Cerebellar nuclear complex (tissue), 1 donor: ENCODE measurements at places on chromosomes 13 and 19.

- no peak for DNase-seq
Measured at GRCh38 chr19:4304538-4305256, at the start of gene FSD1. TSS of gene FSD1 (plus strand) at chr19:4304598. CDS start at chr19:4304747, 149 bp downstream.

DNA sequence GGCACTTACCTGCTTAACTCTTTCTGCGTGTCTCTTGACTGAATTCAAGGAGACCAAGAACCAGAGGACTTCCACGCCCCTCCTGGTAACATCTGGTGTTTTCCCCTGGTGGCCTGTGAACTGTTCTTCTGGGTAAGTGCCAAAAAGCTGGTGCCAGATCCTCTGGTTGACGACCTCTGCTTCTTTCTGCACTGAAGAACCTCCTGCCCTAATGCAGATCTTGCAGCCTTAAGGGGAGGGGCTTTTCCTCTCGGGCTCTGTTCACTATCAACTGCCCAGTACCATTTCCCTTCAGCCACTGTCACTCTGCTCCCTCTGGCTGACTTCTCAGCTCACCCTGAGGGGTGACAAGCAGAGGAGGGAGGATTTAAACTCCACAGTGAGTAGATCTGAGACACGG is 6.1 kb upstream of the ERVV-1 start:
- DNase-seq: no peak

DNA sequence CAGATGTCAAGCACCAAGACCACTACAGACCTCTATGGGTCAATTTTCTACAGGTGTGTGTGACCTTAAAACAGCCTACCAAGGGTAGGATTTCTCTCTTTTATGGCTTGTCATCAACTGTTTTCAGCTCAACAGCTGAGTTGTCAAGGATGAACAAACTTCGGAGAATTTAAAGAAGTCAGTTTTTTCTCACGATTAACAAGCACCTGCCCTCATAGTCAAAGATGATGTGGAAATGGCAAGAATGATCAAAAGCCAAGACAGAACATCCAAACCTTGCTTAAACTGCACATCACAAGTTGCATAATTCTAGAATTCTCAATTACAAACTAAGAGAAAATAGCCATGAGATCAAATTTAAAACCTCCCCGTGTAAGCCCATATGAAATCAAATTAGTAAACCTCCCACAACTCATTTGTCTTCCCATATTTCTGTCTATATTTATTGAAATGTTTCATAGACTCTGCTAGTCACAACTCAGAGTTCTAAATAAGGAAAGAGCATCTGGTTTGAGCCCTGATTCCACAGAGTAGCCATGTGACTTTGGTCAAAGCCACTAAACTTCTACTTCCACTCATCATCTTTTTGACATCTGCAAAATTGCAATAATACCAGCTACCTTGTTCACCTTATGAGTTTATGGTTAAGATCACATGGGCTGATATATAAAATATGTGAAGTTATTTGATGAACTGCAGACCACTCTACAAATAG is 521.5 kb upstream of the HTR2A start:
- no peak for DNase-seq

- DNase-seq: no peak
Measured at GRCh38 chr13:60538566-60538965, 141.5 kb downstream of the TDRD3 start.

DNA sequence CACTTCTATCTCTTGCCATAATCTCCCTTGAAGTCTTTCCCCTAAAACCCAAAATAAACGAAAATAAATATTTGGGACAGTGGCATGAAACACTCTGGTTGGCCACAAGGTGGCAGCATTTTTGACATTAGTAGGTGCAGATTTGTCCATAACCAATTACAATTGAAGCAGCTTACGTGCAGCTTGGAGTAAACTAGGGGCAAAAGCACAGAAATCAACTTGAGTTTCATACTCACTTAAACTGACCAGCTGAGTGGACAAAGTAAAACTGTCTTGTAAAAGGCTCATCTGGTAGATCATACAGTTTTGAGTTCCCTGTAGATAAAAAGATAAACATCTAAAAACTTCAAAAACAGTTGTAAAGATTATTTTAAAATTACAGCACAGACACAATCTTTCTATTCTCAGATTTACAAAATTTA is 18.8 kb downstream of the PDCD5 start:
- no peak for DNase-seq

DNA sequence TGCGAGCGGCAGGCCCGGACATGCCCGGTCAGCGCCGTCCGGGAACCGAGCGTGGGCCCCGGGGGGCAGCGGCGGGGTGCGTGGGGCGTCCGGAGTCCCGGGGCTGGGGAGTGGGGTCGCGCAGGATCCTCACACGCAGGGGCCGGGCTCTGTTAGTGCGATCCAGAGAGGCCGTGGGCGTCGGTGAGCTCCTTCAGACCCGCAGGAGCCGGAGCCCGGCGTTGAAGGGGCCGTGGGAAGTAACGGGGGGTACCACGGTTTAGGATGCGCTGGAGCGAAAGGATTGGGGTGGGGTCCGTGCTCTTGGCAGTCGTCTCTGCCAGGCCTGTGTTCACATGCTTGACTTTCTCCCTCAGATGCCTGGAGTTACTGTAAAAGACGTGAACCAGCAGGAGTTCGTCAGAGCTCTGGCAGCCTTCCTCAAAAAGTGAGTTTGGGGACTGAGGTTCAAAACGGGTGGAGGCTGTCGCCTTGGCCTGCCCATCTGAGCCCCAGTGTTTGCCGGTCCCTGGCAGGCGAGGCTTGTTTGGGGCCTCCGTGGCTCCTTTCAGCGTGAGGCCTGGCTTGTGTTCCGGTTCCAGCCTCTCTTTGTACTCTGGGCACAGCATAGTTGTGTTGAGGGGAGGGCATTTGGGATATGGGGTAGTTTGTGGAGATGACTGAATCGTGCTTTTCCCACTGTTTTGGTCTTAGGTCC is 512 bp downstream of the RPS19 start:
- no peak for DNase-seq

DNA sequence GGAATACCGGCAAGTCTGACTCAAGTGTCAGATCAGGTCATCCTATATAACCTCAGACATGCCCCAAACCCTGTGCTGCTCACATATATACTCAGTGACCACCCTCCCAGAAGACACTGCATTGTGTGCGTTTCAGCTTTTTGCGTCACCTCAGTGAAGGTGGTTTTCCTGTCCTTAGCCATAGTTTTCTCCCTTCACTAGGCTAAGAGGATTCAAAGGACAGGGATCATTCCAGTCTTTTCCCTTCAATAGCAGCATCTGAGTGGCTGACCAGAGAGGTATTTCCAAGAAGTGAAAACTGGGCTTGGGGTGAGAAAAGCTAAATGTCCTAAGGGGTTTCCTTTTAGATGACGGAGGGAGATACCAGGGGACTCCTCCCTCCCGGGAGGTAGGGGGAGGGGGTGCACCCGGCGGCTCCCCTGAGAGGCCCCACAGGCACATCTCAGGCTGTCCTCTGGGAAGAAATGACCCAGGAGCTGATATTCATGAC is 12.7 kb upstream of the OR10H1 start:
- DNase-seq: no peak

GRCh38 chr19:5025027-5025426 is 56.1 kb downstream of the KDM4B start:
- DNase-seq: no peak

GRCh38 chr13:61188057-61188456 is 227.6 kb downstream of the PCDH20 start:
- DNase-seq: no peak

GRCh38 chr19:50799547-50799851 is 9.3 kb downstream of the ACP4 start:
- no peak for DNase-seq

GRCh38 chr13:87234981-87235380 is 436.2 kb upstream of the SLITRK5 start:
- DNase-seq: no peak

DNA sequence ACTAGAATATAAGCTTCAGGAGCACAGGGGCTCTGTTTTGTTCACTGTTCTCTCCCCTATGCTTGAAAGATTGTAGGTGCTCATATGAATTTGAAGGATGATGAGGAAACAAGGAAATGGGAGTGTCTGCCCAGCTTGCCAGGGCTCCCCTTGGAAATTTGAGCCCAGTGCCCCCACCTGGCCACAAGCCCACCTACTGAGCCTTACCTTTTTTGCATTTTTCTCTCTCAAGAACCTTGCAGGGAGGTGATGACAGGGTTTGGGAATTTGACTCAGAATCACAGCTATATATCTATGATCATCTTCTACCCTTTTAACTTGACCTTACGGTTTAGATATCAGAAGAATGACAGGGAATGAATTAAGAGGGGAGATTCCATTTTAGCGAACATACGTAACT is 33.8 kb downstream of the SERP2 start:
- DNase-seq: no peak

DNA sequence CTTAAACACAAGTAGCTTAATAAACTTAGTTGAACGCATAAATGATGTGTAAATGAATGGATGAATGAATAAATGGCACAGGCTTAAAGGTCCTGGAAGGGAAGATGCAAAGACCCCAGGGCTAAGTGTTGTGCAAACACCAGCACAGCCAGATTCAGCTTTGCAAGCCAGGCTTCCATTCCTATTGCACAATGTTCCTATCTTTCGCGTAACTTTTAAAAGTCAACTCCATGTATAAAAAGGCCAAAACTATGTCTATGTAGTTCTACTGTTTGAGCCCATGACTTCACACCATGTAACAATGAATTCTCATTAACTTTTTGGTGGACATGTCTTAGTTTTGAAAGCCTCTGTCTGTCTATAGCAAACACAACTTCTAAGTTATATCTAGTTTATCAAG is 226.0 kb downstream of the NALCN start:
- DNase-seq: no peak

DNA sequence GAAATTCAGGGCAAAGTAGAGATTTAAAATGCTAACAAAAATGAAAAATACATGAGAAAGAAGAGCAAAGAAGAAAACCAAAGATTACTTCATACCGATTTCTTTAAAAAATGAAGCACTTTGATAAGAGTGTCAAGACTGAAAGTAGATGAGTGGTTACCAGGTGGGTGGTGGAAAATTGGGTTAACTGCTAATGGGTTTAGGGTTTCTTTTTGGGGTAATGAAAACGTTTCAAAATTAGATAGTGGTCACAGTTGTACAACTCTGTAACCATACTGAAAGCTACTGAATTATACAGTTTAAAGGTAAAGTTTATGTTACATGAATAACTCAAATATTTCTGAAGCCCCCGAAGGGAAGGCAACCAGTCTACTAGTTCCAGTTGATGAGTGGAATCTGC is 179.4 kb downstream of the NDFIP2 start:
- DNase-seq: no peak

- DNase-seq: no peak
Measured at GRCh38 chr13:31133621-31134020, 28.1 kb downstream of the HSPH1 start.

- DNase-seq: no peak
Measured at GRCh38 chr13:52924289-52925148, 76.1 kb upstream of the PCDH8 start.

GRCh38 chr13:44221657-44222056 is 152.0 kb upstream of the SERP2 start:
- no peak for DNase-seq

DNA sequence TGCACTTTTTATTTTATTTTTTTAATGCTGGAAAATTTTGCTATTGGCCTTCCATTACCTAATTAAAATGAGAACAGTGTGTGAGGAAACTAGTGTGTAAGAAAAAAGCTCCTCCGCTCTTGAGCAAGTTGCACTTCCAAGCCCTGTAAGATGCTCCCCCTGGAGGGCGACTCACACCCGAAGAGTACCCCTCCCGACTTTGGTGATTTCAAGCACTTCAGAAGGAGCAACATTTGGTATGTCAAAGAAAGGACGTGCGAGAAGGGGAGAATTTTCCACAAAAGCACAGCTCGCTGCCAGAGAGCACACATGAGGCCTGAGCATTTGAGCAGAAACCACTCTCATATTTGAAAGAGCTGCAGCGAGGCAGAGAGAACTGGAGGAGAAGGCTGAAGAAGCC is 504.4 kb downstream of the FGF9 start:
- no peak for DNase-seq

- no peak for DNase-seq
Measured at GRCh38 chr19:15669891-15670290, 3.0 kb upstream of the CYP4F12 start.

DNA sequence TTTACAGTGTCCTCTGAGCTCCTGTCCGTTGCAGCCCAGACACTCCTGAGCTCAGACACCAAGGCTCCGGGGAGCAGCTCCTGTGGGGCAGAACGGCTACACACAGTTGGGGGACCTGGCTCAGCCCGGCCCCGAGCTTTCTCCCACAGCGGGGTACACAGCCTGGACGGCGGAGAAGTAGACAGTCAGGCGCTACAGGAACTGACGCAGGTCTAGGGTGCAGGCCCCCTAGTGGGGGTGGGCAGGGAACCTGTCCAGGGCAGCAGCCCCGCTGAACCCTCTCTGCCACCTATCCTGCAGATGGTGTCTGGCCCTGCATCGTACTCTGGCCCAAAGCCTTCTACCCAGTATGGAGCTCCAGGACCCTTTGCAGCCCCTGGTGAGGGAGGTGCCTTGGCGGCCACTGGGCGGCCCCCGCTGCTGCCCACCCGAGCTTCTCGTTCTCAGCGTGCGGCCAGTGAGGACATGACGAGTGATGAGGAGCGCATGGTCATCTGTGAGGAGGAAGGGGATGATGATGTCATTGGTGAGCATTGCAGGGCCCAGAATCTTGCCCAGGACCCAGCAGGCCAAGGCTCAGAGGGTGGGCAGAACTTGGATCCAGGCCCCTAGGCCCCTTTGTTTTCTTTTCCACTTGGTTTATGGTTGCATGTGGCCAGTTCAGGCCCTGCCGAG is 12.9 kb upstream of the PRR19 start:
- no peak for DNase-seq

DNA sequence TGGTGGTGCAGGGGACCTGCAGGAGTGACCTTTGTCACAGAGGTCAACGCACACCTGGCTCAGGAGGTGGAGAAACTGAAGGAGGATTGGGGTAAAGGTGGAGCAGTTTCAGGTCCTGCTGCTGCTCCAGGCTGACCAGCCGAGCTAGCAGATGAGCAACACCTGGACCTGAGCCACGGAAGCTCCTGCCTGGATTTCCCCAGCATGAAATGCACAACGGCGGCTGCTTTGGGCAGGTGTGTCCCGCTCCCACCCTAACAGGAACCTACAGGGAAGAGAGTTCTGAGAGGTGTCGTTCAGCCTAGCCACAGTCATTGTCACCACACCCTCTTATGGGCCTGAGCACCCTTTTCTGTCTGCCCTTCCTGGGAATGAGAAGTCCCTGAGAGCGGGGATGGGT is 15.7 kb upstream of the CD177 start:
- no peak for DNase-seq

GRCh38 chr13:29324601-29325000 is 270.9 kb downstream of the SLC7A1 start:
- no peak for DNase-seq

- no peak for DNase-seq
Measured at GRCh38 chr13:50942630-50943311, 33.2 kb downstream of the RNASEH2B start.

DNA sequence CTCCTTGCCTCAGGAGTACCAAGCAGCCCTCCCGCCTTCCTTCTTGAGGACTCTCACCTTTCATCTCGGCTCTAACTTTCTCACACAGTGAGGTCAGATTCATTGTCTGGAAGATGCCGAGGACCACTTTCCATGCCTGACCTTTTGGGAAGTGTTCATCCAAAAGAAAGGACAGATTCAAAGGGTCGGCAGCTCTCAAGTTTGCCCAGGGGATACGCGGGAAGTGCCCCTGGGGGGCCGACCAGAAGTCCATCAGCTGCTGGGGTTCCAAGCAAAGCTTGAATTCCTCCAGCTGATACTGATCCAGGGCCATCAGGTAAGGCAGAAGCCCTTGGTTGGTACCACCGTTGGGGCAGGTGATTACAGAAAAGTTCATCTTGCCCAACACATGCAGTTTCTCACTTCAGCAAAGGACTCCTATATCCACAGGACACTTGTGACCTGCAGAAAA is at the start of gene NLRP13:
NLRP13 (minus strand) TSS at position 401 of the 451 bp plus-strand sequence; CDS start at position 376, 25 bp downstream.
- no peak for DNase-seq
